ENCODE measurements at places on chromosomes 3 and 15. TPM values are rescaled to one million over a fixed set of nuclear protein-coding genes. Genes with fewer than 3 reads are reported as not detected.

GRCh38 chr3:464255-464654 lies 267.7 kb downstream of the CHL1 start:
- no peak overlapping the region for H3K4me3 ChIP-seq
- H3K36me3 ChIP-seq = no peaks in the 10 kb centered on the region
- no peak overlapping the region for H3K27ac ChIP-seq
- H3K27me3 ChIP-seq = no peaks in the 10 kb centered on the region

DNA sequence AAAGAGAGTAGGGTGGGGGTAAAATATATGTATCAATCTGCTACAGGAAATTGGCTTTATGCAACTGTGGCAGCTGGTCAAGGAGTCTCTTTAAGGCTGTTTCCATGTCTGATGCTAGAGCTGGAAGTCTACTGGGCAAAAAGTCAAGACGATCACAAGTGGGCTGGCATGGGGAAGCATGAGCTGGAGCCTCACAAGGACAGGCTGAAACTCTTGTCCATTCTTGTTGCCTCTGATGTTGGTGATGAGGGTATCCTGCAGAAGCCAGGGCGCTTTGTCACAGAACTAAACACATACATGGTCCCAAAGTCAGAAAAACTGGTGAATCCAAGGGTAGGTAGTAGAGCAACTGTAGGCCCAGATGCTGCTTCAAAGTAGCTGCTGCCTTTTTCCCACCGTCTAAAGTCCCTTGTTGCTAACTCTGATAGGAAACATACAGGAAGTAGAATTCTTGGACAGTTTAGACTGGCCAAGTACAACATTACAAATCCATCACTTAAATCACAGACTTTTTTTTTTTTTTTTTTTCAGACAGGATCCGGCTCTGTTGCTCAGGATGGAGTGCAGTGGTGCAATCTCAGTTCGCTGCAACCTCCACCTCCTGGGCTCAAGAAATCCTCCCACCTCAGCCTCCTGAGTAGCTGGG lies 54.2 kb downstream of the RPL39L start:
- H3K36me3 ChIP-seq = no peaks in the 10 kb centered on the region
- no peak overlapping the region for H3K4me3 ChIP-seq
- DNase-seq = no peak

GRCh38 chr3:114756506-114757279 lies 390.4 kb downstream of the ZBTB20 start:
- no peak overlapping the region for H3K4me3 ChIP-seq
- H3K27me3 ChIP-seq = no peaks in the 10 kb centered on the region
- H3K4me1 ChIP-seq = no peaks in the 10 kb centered on the region
- DNase-seq = no peak
- no peak overlapping the region for H3K27ac ChIP-seq

DNA sequence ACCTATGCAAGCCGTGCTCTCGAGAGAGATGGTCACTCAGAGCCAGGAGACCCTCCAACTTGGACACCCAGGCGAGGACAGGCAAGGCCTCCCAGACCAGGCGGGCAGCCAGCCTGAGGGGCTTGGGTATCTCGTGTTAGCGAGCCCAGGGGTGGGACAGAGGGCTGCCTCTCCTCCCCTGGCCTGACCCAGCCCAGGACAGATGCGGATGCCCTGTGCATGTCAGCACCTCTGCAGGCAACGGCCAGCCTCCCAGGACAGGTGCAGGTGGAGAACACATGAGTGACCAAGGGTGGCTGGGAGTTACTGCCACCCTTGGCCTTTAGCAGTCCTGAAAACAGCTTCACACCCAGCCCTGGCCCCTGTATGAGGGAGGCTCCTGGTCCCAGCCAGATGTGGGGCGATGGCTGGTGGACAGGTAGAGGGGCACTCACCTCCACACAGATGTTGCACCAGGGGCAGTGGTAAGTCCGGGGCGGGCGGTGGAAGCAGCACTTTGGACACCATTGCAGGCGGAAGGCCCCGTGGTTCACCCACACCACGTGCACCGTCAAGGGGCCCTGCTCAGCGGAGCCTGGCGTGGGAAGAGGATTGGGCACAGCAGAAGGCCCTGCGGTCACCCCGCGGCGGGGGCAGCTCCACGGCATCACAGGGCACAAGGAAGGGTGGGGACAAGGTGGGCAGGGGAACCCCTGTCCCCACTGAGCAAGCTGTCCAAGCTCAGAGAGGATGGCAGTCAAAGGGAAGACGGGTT lies 2.1 kb downstream of the ZDHHC19 start:
- H3K27me3 ChIP-seq = no peaks in the 10 kb centered on the region
- no peak overlapping the region for H3K27ac ChIP-seq
- no peak overlapping the region for H3K4me3 ChIP-seq

Gene GABRA5
- total RNA-seq = not detected

- H3K27me3 ChIP-seq = peaks cover 6% of the 10 kb centered on the region
- no peak for DNase-seq
- H3K4me1 ChIP-seq = no peaks in the 10 kb centered on the region
- no peak overlapping the region for H3K27ac ChIP-seq
- H3K36me3 ChIP-seq = no peaks in the 10 kb centered on the region
- no peak overlapping the region for H3K4me3 ChIP-seq
Measured at GRCh38 chr3:152511904-152512303, 243.2 kb downstream of the MBNL1 start.

DNA sequence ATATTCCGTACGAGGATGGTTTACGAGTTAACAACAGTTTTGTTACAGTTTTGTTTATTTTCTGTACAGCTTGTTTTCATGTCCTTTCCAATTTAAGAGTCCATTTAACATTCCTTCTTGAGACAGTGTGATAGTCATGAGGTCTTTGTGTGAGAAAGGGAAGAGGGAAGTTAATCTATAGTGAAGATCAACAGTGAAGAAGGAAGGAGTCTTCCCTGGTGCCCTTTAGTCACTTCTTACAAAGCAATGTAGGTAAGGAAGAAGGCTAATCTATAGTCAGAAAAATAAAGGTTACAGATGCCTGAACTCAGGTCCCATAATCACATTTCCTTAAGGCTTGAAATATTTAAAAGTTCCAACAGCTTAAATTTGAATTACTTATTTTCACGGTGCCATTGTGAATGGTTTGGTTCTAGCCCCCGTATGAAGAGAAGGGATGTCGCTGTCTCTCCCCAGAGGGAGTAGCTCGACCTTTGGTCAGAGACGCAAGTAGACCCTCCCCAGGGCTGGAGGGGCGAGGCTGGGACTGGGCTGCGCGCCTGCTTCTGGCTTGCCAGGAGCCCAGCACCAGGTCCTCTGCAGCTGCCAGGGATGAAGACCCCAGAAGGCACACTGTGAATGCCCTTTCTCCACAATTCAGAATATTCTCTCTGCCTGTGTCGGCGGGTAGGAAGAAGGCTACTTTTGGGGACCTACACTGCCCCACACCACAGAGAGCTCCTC lies 34.9 kb downstream of the EDEM1 start:
- H3K27me3 ChIP-seq = no peaks in the 10 kb centered on the region
- H3K27ac ChIP-seq = no peak overlapping the region
- H3K4me3 ChIP-seq = no peak overlapping the region
- no peaks in the 10 kb centered on the region for H3K4me1 ChIP-seq

Gene ZMYND10
- total RNA-seq = 3.6 TPM

DNA sequence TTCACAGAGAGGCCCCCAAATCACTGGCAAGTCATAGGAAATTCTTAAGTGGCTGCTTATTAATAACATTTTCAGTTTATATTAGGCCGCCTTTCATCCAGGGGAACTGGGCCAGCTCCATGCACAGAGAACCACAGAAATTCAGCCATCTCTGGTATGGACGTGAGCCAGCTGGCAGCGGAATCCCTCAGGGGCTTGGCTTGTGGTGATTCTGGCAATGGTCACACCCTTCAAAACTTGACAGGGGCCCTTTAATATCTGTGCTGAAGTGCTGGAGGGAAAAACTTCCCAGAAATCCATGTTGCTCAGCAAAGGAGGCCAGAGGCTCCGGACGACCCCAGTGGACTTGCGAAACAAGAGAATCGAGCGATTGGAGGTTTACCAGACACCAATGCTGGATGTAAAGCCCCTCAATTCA lies 11.3 kb downstream of the PRICKLE2 start:
- no peak overlapping the region for H3K27ac ChIP-seq
- H3K36me3 ChIP-seq = no peaks in the 10 kb centered on the region
- H3K4me1 ChIP-seq = no peaks in the 10 kb centered on the region
- no peak for DNase-seq
- no peaks in the 10 kb centered on the region for H3K27me3 ChIP-seq
- no peak overlapping the region for H3K4me3 ChIP-seq
